A549 treated with RU486 at 1 μM for 4 hours (cell line): ENCODE measurements at places on chromosomes 4 and X. TPM values are rescaled to one million over a fixed set of nuclear protein-coding genes. Genes with fewer than 3 reads are reported as not detected.

The NR3C2 gene
- total RNA-seq, result 0.05 TPM in 1 of 5 replicates, not detected in the others

The ANXA10 gene
- total RNA-seq, result 2.3 to 4.1 TPM (median 3.4 TPM) in 5 replicates

The CYTL1 gene
- total RNA-seq, result not detected in 5 replicates

The SOWAHD gene
- total RNA-seq, result 0.09 to 0.20 TPM (median 0.17 TPM) in 4 of 5 replicates, not detected in the other
